Stimulated activated CD4-positive, alpha-beta T cell treated with anti-CD3 and anti-CD28 coated beads, Interleukin-4, amount 100 ng/mL, for 4 hours (primary cell): ENCODE measurements at places on chromosomes 3 and 15.

DNA sequence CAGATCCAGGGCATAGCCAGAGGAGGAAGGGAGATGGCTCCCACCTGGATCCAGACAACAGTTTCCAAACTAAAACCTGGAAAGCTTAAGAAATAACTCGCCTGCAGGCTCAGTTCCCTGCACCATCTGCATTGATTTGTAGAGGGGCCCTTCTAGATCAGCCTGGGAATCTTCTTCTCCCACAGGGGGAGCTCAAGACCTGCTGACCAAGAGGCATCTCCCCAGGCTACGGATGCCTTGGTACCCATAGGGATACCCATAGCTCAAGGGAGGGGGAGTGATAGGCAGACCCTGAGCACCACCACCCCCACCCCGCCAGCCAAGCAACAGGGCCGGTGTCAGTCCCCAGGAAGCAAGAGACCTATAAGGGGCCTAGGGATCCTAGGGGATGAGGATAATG, 28.0 kb upstream of the DCLK3 start:
- DNase-seq, result no peak

DNA sequence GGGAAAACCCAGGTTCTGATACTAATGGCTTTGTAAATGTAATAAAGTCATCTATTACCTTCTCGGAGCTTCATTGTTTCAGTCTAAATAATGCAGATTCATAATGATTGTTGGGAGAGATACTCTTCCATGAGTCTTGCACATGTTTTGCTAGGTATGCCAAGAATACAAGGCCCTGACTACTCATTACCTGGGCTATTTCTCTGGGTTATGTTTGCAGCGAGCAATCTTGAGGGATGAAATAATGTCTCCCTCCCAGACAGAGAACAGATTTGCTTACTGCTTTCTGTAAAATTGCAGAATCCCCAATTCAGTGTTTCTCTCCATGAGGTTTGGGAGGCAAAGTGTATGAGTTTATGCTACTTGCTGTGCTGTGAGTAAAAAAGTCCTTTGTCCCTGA, 6.2 kb upstream of the CLASP2 start:
- DNase-seq, result no peak

DNA sequence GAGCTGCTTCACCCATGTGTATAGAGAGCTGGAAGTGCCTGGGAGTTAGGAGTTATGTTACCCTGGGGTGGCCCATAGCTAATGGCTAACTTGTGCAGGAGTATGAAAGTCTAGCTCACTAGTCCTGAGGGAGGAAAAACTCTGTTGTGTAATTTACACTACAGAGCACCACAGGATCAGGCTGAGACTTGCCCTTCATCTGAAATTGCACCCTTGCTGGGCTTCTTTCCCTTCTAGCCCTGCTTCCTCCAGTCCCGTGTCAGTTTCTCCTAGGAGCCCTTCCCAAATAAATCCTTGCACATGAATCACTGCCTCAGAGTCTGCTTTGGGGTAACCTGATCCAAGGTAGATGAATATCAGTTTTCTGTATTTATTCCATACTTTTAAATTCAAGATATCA, 40.0 kb downstream of the CTXND1 start:
- DNase-seq, result no peak

- no peak for DNase-seq
Observed at GRCh38 chr3:171654809-171655208, 155.5 kb downstream of the PLD1 start.
